ENCODE measurements at places on chromosomes 1 and 21. TPM values are rescaled to one million over a fixed set of nuclear protein-coding genes. Genes with fewer than 3 reads are reported as not detected.

GRCh38 chr1:105100102-105100501, 1350.4 kb downstream of the AMY1C start:
- DNase-seq = no peak

GRCh38 chr1:157659576-157660247, 40.9 kb downstream of the FCRL3 start:
- DNase-seq = no peak

GRCh38 chr21:35386491-35387079, 337.5 kb upstream of the RUNX1 start:
- DNase-seq = no peak

DNA sequence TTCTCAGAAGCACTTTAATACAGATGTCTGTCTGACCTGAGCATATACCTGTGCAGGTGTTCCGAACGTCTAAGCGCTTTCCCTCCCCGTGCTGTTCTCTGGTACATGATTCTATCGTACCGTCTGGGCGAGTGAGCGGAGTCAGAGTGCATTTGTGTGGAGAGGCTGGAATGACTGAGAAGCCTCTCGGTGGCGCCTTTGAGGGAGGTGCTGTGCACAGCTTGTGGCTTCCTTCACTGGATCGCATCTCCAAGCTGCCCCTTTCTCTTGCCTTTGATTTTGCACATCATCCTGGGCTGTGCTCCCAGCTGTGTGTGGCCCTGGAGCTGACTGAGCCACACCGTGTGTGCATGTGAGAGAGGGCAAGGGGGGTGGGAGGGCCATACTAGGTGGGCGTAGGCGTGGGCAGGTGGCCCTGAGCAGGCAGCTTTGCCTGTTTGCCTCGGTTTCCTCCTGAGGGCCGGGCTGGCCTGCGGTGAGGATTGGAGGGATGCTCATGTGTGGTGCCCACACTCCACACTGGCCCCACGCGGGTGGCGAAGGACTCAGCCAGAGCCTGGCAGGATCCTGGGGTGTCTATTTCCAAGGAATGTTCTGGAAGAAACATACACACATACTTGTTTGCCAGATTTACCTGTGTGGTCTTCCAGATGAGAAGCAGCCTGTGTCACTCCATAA, 105.3 kb downstream of the ADARB1 start:
- DNase-seq = no peak

- DNase-seq = no peak
Measured at GRCh38 chr1:4351453-4351852, 303.0 kb upstream of the AJAP1 start.

DNA sequence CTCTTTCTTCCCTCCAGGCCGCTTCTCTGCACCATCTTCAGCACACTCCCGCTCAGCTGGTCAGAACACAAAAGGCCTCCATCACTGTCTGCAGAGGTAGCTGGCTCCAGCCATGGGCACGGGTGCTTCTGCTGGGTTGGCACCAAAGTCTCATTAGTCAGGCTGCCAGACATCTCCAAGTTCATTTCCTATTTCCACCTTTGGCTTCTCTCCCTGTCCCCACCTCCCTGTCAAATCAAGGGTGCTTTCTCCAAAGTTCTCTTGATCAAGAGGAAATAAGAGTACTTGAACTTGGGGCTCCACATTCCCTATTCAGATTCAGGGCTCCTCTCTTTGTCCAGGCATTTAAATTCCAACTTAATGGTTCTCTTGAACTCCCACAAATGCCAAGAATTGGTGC, 33.9 kb upstream of the GRIK3 start:
- no peak for DNase-seq

GRCh38 chr1:22064751-22065402, 12.4 kb downstream of the CDC42 start:
- DNase-seq = no peak

GRCh38 chr1:201739492-201740085, 89.4 kb upstream of the IPO9 start:
- peak; percentile 67 for DNase-seq

GRCh38 chr1:166383137-166383536, 216.3 kb upstream of the FAM78B start:
- DNase-seq = no peak

DNA sequence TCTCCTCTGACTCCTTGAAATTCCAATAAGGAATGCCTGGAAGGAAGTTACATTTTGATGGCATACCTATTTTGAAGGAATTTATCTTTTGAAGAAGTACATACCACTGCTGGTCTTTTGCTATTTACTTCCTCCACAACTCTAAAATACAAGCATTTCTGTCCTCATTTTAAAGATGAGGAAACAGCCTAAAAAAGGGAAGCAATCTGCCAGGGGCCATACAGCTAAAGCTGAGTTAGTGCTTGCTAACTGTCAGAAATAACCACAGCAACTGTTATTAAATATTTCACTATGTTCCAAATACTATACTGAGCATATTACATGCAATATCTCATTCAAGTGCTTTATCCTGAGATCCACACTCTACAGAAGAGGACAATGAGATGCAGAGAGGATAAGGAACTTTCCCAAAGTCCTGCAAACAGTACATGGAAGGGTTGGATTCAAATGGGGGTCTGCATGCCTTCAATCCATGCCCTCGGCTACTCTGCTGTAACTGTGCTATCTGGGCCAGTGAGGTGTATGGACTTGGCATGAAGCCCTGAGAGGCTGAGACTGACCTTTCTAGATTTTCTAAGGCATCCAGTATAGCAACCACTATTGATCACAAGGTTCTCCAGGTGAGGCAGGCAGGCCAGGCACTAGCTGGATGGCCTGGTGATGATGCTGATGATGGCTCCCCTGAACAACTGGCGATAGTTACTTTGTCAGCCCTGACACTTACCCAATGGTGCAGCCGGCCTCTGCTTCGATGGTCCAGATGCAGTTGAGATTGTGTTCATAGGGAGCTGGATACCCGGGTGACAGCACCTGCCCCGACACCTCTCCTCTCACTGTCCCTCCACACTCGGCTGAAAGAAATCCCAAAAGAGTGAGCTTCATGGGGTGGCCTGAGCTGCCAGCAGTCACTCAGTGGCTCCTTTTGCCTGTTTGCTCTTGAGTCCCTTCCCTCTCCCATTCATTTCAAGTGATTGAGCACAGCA, 171.4 kb upstream of the HMGB4 start:
- no peak for DNase-seq

GRCh38 chr1:185045814-185046492, 595 bp downstream of the RNF2 start:
- peak; percentile 65 for DNase-seq

GRCh38 chr1:116448785-116449385, 75.8 kb downstream of the ATP1A1 start:
- no peak for DNase-seq

DNA sequence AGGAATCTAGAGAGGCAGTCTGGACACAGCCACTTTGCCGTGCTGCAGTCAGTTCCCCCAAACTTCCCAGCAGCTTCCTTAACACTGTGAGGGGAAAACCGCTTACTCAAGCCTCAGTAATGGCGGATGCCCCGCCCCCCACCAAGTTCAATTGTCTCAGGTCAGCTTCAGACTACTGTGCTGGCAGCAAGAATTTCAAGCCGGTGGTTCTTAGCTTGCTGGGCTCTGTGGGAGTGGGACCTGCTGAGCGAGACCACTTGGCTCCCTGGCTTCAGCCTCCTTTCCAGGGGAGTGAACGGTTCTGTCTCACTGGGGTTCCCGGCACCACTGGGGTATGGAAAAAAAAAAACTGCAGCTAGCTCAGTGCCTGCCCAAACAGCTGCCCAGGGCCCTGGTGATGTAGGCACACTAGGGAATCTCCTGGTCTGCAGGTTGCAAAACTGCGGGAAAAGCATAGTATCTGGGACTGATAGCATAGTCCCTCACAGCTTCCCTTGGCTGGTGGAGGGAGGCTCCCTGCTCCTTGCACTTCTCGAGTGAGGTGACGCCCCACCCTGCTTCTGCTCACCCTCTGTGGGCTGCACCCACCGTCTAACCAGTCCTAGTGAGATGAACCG, 23.7 kb upstream of the HFM1 start:
- no peak for DNase-seq

- DNase-seq = no peak
Measured at GRCh38 chr1:184499616-184500015, 112.8 kb downstream of the C1orf21 start.

DNA sequence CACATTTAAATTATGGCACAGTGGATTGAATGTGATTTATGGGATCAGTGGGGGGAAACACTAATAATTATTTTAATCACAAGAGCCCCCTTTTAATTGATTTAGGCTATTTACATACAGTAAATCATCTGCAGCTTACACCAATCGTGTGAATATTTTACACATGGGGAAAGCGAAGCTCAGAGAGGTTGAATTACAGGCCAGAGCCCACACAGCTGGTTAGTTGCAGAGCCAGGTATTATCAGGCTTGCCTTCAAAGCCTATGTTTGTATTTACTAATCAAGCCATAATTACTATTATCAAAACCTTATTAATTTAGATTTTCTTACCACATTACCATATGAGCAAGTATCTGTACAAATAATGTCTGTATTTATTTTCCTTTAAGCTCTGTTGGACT, 749 bp downstream of the SDCCAG8 start:
- no peak for DNase-seq

GRCh38 chr1:169059421-169059820, 47.1 kb upstream of the ATP1B1 start:
- DNase-seq = no peak

DNA sequence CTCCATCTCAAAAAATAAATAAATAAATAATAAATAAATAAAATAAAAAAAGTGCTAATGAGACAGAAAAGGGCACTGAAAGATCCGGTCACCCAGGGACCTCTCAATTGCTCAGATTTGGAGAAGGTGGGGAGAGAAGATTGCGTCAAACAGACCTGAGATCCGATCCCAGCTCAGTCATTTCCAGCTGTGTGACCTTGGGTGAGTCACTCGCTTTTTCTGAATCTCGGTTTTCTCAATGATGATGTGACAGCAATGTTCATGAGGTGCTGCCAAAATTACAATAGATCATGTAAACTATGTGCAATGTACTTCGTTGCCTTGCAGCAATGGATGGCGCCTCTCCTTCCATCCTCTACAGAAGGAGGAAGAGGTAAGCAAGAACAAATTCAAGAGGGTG, 11.1 kb upstream of the MEF2D start:
- no peak for DNase-seq

GRCh38 chr1:195745189-195746010, 862.8 kb downstream of the KCNT2 start:
- no peak for DNase-seq

The LCE2B gene
- not detected for total RNA-seq

The CD5L gene
- not detected for total RNA-seq

The PYHIN1 gene
- not detected for total RNA-seq

The GRHL3 gene
- 2.3 TPM for total RNA-seq

The CYP2J2 gene
- total RNA-seq = 0.29 TPM

The OR2AK2 gene
- total RNA-seq = not detected

The PSMG1 gene
- 86.2 TPM for total RNA-seq

Data from Caco-2 (cell line).